Omental fat pad (tissue), 4 donors: ENCODE measurements at places on chromosomes 5 and 9.

DNA sequence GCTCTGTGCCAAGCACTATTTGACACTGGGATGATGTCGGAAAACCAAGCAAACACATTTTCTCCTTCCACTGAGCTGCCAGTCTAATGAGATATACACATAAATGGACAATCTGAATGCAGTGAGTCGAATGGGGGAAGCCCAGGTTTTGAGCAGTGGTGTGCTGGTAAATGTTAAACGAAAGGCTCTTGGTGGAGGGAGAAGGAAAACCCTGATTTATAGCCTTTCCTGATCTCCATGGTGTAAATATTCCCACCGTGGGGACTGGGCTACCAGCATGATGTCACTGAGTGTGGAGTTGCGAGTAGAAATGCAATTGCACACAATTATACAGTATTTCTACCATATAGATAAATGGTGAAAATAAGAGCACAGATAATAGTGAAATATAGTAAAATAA, 5.0 kb upstream of the GSN start:
- DNase-seq, result no peak

GRCh38 chr5:9301200-9301599, 244.7 kb downstream of the SEMA5A start:
- no peak for DNase-seq

GRCh38 chr5:135326296-135327254, 72.5 kb downstream of the MACROH2A1 start:
- no peak for DNase-seq

GRCh38 chr9:123090198-123090896, 56.9 kb downstream of the GPR21 start:
- DNase-seq, result no peak

- no peak for DNase-seq
Measured at GRCh38 chr9:112605963-112606699, 111.8 kb downstream of the INIP start.
